GM12864 (cell line): ENCODE measurements at places on chromosomes 3 and 15.

GRCh38 chr3:123275691-123276090 lies 73.9 kb downstream of the SEC22A start:
- no peak for DNase-seq

DNA sequence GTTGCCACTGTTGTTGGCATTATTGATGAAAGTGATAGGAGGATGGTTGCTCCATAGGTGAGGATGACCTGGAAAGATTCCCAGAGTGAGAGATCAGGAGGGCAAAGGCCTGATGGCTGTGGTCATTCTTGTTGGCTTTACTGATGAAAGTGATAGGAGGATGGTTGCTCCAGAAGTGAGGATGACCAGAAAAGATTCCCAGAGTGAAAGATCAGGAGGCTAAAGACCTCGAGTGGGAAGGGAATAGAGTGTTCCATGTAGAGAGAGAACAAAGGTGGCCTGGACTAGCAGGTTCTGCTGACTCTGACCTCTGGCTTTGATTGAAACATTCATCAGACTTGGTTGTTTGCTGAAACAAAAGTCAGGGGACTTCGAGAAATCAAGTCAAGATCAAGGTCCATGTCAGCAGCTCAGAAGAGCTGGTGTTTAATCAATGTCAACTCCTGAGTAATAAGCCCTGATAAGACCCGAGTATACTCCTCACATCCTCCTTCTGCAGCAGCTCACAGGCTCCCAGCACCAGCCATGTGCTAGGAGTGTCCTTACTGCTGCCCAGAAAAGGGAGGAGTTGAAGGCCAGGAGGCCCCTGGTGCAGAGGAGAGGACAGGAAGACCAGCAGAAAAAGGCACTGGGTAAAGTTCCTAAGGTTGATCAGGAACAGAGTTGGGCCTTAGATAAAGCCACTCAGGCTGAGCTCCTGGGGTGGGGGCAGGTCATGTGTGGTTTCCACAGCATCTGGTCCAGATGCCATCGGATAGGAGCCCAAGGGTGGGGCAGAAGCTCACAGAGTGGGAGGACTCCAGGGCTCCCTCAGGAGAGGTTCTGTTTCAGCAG lies 19.9 kb downstream of the CYP8B1 start:
- no peak for DNase-seq

GRCh38 chr15:68768321-68768720 lies 52.4 kb downstream of the ANP32A start:
- no peak for DNase-seq

DNA sequence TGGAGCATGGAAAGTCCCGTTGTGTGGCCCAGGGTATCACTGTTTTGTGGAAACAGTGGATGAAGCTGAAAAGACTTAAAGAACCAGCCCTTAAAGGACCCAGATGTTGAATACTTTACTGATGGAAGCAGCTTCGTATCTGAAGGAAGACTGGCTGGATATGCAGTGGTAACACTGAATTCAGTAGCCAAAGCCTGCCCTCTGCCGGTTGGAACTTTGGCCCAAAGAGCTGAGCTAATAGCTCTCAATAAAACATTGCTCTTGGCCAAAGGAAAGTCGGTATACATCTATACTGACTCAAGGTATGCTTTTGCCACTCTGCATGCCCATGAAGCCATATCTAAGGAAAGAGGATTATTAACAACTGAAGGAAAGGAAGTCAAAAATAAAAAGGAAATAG lies 885.4 kb downstream of the PDCD6IP start:
- DNase-seq, result no peak

DNA sequence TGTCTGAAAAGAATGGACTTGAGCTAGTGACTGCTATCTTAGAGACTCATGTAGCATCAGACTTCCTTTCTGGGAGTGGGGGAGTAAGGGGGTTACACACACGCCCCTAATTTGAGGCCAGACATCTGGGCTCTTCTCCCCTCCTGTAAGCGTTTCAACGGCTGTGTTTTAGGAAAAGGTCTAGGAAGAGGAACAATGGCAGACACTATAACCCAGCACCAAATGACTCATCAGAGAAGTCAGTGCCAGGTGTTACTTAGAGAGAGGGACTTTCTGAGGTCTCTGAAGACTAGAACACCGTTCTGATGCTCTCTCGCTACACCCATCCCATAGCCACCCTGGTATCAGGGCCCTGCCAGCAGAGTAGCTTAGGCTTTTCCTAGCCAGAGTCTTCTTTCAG lies 65.5 kb downstream of the SSUH2 start:
- peak; percentile 49 for DNase-seq

GRCh38 chr15:92922418-92923002 lies 22.4 kb downstream of the CHD2 start:
- no peak for DNase-seq

GRCh38 chr15:62601777-62602545 lies 436.9 kb upstream of the C2CD4B start:
- DNase-seq, result no peak

DNA sequence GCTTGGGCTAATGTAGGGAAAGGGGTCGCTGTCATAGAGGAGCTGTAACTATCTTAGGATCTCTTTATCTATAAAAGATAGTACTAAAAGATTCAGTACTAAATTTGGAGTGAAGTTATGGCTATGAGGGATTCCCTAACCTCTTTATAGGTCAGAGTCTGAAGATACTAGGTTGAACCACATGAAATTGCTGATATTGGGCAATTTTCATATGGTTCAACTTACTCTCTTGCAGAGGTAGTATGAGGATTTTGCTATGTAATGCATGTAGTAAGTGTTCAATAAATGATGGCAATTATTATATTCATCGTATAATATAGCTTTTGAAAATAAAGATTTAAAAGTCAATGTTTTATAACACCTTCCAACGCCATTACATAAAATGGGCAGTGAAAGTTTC lies 1.9 kb upstream of the TFDP2 start:
- no peak for DNase-seq

- DNase-seq, result no peak
Observed at GRCh38 chr3:196636369-196637349, 2.8 kb upstream of the NRROS start.

- DNase-seq, result no peak
Observed at GRCh38 chr3:193506921-193507320, 47.8 kb downstream of the ATP13A4 start.

DNA sequence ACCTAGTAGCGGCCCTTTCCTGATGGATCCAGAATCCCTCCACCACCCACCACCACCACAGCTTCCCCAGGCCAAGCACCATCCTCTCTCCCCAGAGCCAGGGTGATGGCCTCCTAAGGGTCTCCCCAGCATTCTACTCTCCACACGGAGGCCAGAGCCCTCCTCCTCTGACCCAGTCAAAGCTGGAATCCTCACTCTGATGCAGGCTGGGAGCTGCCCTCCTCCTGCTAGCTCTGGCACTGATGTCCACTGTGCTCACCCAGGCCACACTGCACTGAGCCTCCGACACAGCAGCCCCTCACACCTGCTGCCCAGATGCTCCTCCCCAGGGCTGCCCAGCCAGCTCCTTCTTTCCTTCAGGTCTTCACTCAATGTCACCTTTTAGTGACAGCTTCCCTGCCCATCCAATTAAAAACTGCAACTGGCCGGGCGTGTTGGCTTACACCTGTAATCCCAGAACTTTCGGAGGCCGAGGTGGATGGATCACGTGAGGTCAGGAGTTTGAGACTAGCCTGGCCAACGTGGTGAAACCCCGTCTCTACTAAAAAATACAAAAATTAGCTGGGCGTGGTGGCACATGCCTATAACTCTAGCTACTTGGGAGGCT lies 21.0 kb downstream of the XXYLT1 start:
- no peak for DNase-seq

DNA sequence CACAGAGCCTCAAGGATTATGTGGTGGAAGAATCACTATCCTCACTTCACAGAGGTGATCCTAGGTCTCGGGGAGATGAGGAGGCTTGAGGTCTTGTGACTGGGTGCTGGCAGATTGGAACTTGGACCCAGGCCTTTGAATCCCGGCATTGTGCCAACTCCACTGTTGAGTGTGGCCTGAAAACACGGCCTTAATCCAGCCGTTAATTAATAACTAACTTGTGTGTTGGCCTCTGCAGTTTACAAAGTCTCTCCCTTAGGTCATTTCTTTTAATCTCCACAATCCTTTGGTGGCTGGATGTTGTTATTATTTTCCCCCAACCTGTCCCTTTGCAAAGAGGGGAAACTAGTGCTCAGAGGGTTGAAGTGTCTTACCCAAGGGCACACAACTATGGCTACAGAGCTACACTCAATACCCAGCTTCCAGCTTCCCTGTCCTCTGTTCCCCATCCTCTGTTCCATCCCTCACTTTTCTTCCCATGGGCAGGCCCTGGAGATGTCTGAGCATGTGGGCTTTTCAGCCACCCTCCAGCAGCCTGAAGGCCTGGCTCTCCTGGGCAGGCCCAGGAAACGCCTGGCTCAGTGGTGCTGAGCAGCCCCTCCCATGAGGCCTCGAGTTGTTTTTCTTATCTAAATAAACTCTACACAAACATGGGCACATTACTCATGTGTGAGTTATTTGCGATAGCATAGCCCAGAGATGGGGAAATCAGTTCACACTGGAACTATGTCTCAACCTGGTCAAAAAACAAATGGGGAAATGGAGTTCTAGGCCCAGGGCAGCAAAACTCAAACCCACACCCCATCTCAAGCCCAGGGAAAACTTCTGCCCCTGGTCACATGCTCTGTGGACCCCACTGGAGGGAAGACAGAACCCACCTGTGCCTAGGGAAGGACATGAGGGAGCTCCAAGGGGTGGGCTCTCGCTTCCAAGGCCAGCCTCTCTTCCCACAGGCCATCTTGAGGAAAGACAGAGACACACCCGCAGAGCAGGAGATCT lies 16.8 kb upstream of the SMAD3 start:
- no peak for DNase-seq

- DNase-seq, result no peak
Observed at GRCh38 chr3:128278761-128279600, 125.7 kb downstream of the EEFSEC start.

GRCh38 chr3:120459196-120459595 lies 8.4 kb upstream of the FSTL1 start:
- DNase-seq, result no peak

GRCh38 chr3:179961071-179961702 lies 75.5 kb downstream of the PEX5L start:
- no peak for DNase-seq

GRCh38 chr3:173750095-173750494 lies 352.6 kb downstream of the NLGN1 start:
- no peak for DNase-seq

- DNase-seq, result no peak
Observed at GRCh38 chr3:37668431-37668817, 193.3 kb upstream of the CTDSPL start.
